ENCODE measurements at places on chromosomes 16 and 17.

DNA sequence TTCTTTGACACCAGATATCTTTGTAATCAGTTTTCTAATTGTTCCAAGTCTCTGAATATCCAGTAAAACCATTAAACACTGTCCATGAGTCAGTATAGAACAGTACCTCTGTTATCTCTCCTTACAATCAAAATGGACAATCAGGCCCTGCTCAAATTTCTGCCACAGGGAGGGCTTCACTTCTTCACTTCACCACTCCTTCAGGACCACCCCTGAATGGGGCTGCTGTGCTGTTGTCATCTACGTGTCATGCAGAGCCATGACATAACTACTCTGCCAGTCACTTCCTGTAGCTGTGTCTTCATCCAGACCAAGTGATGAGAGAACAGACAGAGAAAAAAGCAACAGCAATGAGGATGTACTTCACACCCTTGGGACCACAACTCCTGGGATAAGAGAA is 116.9 kb downstream of the TANC2 start:
- DNase-seq = peak; percentile 30

- DNase-seq = no peak
Observed at GRCh38 chr17:61408151-61409041, 8.8 kb downstream of the TBX2 start.

- no peak for DNase-seq
Observed at GRCh38 chr16:31107465-31107867, 720 bp upstream of the BCKDK start.

DNA sequence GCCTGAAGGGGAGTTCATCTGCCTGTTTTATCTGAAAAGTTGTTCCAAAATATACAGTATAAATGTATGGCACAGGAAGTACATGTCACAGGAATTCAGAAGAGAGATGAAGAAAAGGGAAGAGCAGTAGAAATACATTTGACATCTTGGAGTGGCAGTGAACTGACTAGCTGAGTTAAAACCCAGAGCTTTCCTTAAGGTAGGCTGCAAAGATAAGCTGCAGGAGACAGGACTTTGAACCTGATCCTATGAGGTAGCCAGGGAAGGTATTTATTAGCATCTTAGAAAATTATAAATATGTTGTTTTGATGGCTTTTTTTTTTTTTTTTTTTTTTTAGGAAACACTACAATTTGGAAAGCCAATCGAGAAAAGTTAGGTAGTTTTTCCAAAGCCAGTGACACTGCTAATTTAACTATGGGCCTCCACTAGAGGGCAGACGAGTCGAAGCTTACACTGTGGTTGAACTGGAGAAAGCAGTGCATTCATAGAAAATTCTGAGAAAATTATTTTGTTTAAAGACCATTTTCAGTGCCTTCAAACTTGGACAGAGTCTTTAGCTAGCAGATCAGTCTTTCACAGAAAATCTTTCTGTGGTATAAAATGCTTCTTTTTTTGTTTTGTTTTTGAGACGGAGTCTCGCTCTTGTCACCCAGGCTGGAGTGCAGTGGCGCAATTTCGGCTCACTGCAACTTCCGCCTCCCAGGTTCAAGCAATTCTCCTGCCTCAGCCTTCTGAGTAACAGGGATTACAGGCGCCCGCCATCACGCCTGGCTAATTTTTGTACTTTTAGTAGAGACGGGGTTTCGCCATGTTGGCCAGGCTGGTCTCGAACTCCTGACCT is 122.3 kb downstream of the SSH2 start:
- DNase-seq = peak; percentile 88

DNA sequence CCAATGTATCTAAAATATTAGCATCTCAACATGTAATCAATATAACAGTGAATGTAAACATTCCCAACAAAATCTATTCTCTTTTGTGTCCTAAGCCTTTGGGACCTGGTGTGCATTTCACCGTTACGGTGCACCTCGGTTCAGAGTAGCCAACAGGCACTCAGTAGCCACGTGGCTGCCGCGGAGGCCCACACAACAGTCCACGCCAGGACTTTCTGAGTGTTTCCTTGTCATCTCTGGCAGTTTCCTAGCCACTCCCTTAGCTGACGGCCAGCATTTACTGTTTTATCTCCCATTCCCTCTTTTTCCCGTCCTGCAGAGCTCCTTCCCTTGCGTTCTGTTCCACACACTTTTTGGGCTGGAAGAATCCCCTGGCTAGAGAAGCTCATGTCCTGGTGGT is 36.3 kb downstream of the VAC14 start:
- no peak for DNase-seq

- DNase-seq = peak; percentile 59
Observed at GRCh38 chr17:38341035-38341721, 2.6 kb downstream of the GPR179 start.

GRCh38 chr17:16040710-16041251 is 41.2 kb downstream of the TTC19 start:
- DNase-seq = no peak

- no peak for DNase-seq
Observed at GRCh38 chr16:72072514-72073342, 9.7 kb downstream of the HPR start.

DNA sequence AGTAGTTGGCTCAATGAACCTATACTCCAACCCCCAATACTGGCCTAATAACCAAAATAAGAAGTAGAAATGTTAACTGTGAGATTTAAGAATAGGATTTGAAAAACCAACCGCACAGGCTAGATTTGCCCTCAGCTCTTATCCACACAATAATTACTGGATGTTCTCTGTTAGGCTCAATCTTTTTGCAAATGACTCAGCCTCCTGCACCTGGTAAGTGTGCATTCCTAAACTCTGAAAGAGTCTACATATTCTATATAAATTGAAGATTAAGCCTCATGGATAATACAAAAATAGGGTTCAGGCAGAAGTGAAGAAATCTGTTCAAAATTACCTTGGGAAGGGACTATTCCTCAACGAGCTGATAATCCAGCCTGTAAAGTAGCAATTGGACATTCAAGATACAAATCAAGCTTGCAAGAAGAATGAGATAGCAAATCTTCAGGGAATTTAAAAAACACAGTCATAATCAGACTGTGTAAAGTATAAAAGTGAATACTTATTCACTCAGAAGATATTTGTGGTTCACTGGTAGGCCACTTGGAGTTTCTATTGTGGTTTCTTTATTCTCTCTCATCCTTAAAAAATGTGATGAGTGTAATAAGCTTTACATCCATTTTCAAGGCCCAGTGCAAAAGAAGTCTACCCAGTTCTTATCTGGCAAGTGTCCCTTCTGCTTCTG is 931.9 kb upstream of the SOX9 start:
- DNase-seq = no peak

GRCh38 chr17:17670701-17671305 is 10.5 kb upstream of the RAI1 start:
- no peak for DNase-seq

DNA sequence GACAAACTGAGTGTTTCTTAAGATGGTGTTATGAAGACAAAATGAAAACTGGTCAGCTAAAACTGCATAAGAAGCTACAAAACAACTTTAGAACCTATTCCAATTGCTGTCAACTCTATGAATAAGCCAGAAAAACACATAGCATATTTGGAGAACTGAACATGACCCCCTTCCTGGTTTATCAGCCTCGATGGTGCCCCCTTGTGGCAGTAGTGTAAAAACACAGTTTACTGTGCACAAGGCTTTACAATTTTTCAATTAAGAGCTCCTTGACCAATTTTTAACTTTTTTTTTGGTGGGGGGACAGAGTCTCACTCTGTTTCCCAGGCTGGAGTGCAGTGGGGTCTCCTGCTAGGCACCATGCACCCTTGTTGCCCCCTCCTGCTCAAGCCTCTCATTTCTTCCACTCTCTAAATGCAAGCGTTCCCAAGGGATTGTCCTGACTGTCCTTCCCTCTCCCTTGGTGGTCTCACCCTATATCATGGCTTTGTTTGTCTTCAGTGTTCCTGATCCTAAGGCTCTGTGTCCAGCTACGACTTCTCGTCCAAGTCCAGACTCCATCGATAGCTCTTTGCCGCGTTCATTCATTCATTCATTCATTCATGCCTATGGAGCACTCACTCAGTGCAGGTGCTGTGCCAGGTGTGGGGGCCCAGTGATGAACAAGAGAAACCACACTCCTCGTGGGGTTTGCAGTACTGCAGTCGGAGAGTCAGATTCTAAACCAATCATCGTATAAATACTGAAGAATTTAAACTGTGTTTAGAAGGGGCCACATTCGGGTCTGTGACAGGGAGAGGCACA is 7.5 kb downstream of the EIF1 start:
- DNase-seq = peak; percentile 85

DNA sequence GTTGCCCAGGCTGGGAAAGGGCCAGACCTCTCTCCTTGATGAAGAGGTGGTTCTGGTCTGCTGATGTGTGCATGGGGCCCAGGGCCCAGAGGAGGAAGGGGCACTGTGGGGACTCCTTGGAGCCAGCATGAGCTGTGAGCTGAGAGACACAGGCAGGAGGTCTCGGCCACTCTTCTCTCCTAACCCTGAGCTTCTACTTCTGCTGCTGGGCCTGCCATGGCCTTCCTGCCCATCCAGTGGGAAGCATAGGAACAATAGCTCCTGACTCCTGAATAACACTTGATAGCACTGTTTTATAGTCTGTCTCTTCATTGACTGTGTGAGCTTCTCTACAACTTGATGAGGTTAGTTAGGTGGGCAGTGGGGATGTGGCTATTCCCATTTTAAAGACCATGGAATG is 181.1 kb downstream of the UTP18 start:
- no peak for DNase-seq

All from suppressor macrophage (primary cell).